ENCODE measurements at places on chromosomes 1 and 21.
A peak's percentile ranks its signal among the peaks of the same experiment; 100 is the strongest.

GRCh38 chr1:232699814-232700213 lies 69.9 kb upstream of the SIPA1L2 start:
- DNase-seq, result no peak

DNA sequence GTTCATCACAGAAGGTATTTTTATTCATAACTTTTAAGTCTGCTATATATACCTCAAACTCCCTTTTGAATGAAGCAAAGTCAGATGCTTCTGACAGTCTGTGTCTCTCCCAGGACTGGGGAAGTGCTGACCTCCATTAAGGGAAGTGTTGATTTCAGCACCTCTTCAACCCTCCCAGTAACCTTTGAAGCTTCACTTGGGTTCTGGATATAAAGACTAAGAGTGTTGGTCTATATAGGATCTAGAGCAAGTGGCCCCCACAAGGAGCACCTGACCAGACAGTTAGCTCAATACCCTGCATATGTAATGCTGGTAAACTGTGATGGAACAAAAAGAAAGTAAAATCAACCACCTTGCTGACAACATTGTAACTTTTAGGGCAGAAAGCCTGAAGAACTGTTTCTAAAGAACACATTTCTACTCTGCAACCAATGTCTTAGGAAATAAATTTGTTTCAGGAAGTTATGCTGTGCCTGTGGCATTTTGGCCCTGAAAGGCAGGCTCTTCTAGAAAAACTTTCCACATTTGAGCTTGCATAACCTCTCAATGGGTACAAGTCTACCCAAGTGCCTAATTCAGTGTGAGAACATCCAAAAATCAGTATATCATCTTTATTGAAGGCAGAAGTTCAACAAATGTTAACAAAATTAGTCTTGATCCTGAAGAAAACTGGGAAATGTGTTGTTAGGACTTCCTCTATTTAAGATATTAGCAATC lies 865 bp upstream of the PTPN22 start:
- DNase-seq, result no peak

GRCh38 chr1:247060771-247061170 lies 17.8 kb downstream of the ZNF670 start:
- DNase-seq, result no peak

- DNase-seq, result no peak
These were observed 10.0 kb downstream of the SPATA46 start for GRCh38 chr1:162366671-162367070.

DNA sequence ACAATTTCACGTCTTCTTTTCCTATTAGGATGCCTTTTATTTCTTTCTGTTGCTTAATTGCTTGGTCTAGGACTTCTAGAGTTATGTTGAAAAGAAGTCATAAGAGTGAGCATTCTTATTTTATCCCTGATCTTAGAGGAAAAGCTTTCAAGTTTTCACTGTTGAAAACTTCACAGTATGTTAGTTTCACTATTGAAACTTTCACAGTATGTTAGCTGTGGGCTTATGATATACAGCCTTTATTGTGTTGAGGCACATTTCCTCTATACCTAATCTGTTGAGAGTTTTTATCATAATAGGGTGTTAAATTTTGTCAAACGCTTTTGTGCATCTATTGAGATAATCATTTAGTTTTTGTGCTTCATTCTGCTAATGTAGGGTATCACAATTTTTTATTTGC lies 227.1 kb downstream of the LHX8 start:
- DNase-seq, result no peak

GRCh38 chr1:53704304-53704703 lies 34.7 kb downstream of the GLIS1 start:
- DNase-seq, result no peak

- no peak for DNase-seq
These were observed 159.9 kb downstream of the CENPF start for GRCh38 chr1:214762902-214763301.

DNA sequence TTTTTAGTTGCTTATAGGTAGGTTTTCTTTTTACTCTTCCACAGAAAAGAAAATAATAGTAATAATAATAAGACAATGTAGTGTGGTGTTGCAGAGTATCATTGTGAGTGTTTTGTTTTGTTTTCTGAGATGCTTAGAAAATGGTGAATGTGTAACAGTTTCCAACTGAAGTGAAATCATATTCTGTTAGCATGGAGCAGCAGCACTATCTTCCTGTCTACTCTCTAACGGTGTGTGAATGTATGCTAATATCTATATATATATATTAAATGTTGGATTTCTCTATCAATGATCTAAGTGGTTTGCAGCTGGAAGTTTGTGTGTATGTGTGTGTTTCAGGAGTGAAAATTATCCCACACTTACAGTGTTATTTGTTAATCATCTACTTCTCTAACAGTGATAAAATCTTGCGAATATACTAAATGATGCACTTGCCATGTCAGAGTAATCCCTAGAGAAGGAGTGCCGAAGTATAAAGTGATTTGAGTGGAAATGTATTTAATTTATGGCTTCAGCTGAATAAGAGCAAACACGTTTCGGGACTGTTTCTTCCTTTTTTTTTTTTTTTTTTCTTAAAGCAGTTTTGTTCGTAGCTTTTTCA lies 377 bp downstream of the SAMD13 start:
- DNase-seq, result no peak

DNA sequence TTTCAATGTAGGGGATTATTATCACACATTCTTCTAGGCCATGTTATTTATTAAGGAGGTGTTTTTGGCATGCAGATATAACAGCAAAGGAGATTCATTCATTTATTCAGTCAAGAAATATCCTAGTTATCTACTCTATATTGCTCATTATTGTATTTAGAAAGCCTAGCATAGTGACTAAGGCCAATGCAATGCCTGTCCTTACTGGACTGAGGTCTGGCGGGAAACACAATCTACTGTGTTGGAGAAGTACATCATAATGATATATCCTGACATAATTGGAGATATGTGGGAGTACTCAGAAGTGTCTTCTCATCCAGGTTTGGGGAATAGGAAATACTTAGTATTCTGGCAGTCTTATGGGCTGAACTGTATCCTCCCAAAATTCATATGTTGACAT lies 421.5 kb upstream of the USP24 start:
- no peak for DNase-seq

DNA sequence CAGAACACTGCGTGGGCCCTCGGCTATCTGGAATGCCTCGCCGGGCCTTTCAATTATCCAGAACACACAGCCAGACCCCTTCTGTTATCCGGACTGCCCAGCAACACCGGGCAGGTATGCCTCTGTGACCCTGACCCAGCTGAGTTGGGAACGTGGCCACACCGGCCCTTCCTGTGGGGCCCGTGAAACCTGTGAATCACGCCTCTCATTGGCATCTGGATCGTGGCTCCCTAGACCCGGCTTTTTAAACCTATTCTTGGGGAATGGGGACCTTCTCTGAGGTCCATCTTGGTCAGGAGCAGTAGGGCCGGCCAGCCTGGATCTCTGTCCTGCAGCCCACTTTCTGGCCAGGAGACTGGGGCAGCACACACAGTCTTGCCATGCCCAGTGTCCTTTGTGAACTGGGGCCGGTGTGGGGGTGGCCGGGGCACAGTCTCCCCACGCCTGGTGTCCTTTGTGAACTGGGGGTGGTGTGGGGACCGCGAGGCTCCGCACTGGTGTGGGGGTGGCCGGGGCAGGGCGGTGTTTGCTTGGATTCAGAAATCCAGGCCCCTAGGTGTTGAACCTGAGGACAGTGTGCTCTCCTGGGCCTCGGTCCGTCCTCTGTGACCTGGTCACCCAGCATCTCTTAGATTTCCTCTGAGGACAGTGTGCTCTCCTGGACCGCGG lies 11.1 kb downstream of the COL18A1 start:
- no peak for DNase-seq

DNA sequence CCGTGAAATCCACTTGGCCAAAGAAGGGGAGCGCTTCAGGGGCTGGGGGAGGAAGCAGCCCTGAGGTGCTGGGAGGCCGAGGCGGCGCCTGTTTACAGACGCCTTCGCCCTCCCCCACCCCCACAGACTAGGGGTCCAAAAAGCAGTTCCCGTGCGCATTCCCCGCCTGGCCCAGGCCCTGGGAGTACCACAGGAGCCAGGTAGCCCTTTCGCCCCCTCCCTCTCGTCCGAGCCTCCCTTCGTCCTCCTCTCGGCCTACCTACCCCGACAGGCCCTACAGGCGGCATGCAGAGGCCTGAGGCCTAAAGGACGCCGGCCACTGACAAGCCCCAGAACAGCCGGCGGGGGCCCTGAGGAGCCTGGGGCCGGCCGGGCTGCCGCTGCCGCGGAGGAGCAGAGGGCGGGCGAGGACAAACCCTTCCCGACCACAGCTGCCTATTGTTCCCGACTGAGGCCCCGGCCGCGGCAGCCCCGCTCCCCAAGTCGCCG lies 522 bp downstream of the RC3H1 start:
- peak; percentile 42 for DNase-seq

GRCh38 chr1:35470977-35471613 lies 86.1 kb downstream of the KIAA0319L start:
- DNase-seq, result no peak

- no peak for DNase-seq
These were observed 125.5 kb upstream of the HNRNPU start for GRCh38 chr1:244989813-244990212.

DNA sequence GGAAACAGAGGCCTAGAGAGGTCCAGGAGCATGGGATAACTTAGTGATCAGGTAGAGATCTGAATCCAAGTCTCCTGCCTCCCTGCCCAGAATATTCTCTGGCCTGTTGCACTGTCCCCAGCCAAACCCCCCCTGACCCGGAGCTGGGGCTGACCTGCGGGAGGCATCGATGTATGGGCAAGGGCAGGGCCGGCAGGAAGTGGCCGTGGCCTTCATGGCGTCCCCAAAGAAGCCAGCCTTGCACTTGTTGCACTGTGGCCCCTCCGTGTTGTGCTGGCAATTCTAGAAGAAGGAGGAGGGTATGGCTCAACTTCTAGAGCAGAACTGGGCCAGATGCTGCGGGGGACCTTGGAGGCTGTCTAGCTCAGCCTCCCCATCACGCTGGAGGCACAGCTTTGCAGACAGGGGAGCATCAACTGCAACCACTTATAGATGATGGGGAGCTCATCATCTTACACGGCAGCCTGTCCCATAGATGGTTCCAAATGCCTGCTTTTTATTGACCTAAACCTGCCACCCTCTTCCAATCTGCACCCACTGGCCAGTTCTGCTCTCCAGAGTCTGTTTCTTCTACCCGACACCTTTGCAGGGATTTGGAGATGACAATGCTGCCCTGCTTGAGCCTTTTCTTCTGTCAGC lies 58.2 kb downstream of the HSPG2 start:
- no peak for DNase-seq

- DNase-seq, result no peak
These were observed 23.9 kb downstream of the PIK3CD start for GRCh38 chr1:9675393-9675792.

- no peak for DNase-seq
These were observed 183.1 kb downstream of the ATG4C start for GRCh38 chr1:62967031-62967430.

DNA sequence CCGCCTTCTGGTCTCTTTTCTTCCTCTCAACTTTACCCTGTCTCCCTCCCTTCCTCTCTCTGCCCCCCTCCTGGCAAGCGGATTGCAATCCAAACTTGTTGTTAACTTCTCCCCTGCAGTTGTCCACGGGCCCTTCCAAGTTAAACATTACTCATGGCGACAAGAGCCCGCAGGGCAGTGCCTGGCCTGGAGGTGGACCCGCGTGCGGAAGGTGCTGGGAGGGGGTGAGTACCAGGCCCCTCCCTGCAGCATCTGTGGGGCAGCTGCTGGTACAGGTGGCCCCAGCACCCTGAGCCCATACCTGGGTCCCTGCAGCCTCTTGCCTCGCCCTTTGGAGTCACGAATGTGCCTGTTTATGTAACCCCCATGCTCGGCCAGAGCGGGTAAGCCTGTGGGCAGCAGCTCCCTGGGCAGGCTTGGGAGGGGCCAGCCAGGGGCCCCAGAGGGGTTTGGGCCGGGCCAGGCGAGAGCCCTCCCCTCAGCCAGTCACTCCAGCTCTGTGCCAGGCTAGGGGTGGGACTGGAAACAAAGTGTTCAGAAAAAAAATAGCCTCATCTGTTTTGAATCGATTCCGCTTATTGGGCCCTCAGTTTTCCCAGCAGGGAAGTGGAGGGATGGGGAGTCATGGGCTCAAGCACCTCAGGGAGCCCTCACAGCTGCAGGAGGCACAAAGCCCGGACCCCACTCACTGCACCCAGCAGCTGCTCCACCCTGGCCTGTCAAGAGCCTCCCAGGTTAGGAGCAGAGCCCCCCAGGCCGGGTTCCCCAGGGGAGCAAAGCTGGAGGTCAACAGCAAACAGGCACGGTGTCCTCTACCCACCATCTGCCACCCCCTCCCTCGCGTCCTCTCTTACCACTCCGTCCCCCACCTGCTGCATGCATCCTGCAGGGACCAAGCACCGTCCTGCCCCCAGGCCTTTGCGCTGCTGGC lies 14.0 kb upstream of the FAAP20 start:
- no peak for DNase-seq

DNA sequence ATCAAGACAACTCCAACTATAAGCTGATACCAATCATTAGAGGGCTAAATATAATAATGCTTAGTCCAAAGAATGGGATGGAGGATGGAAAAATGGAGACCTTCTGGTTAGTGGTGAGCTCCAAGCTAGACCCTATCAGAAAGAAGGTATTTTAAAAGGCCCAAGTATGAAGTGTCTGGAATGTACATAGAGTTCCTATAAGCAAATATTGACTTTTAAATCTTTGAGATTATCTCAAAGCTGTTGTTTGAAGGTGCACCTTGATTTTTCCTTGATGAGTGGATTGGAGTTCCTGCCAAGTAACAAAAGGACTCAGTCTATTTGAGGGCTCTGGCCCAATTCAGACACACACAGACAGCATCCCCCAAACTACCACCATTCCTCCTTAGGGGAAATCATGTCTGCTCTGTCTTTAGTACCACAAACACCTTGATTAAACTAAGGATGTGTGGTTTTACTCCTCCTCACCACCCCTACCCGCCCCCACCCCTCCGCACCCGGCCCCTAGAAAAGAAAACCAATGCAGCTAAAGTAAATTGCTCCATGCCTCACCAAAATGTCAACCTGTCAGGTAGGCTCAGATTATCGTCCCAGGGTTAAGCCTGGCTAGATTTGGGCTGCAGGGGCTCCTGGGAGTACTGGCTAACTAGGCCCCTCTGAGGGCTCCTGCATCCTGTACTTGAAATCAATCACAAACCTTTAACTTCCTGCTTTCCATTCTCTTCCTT lies 59.4 kb downstream of the CDC7 start:
- no peak for DNase-seq

DNA sequence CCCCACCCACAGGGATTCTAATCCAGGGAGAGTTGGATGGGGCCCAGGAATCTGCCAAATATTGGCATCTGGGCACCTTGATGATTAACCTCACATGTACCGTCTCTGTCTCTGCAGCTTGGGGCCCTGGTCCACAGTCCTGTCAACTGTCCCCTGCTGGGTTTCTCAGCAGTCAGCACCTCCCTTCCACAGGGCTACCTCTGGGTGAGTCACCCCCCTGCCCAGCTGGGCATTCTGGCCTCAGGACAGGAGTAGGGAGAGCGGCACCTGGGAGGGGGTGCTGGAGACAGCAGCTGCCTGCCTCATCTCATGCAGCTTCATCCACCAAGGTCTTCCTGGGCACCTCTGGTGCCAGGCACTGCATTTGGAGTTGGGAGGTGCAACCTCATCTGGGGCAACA lies 100.6 kb upstream of the ACTL8 start:
- no peak for DNase-seq
